CMK (cell line): ENCODE measurements at places on chromosomes 2 and 18.

DNA sequence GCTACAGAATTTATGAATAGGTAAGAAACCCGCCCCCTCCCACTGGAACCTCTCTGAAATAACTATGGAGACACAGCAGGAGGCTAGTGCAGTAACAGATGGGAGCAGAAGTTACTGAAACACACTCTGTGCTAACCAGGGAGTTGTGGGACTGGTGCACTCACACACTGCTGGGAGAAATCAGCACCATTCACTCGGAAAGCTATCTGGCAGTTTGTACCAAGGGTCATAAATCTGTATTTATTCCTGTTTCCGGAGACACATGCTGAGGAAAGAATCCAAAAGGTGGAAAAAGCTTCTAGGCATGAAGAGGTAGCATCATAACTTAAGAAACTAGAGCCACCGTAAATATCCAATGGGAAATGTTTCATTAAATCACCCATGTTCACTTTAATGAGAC, 39.9 kb downstream of the TGFA start:
- DNase-seq, result no peak

DNA sequence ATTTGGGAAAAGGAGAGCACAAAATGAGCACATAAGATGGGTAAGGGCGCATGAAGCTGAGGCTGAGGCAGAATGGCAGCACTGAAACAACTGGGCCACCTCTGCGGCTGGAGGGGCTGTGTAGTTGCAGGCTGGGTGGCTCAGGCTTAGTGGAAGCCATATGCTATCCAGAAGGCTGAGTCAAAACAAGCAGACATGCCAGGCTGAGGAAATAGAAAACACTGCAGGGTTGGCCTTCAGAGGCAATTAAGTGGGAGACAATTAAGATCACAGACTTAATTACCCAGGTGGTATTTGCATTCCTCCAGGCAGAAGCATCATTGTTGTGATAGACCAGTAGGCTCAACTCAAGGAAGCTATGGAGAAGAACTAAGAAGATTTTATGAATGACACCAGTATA, 11.4 kb upstream of the XPO1 start:
- no peak for DNase-seq

- DNase-seq, result no peak
Observed at GRCh38 chr2:66899648-66900047, 464.7 kb downstream of the MEIS1 start.

GRCh38 chr18:38752430-38752829, 1186.8 kb upstream of the CELF4 start:
- DNase-seq, result no peak

DNA sequence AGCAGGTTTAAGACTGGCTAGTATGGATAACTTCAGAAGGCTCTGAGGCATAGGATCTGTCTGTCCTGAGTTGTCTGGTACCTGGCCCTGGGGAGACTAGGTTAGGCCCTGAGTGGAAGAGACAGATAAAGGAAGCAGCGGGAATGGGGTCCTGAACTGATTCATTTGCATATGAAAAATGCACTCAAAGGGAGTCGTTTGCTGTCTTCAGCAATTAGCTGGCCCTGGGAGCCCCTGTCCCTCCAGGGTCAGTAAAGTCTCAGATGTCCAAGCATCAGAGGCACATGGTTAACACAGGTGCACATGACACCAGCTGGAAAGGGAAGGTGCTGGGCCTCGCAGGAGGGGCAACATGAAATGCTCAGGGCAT, 172.4 kb downstream of the ACOXL start:
- DNase-seq, result no peak

DNA sequence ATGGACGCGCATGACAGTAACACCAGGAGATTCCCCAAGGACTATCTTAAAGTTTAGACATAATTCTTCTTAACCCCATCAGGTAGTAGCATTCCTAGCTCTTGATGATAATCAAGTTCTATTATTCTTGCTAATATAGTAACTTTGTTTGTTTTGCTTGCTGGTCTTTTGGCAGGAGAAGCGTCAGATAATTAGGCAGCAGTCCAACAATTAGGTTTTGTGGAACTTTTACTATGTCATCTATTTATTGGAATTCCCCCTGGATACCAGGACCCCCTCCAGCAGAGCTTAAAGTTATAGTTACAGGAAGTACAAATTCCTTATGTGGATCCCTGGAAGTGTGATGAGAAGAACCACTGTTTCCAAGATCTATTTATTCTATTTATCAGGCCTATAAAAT, 1138.0 kb upstream of the FAM98A start:
- no peak for DNase-seq

GRCh38 chr2:216683846-216684245, 11.5 kb downstream of the IGFBP5 start:
- DNase-seq, result no peak

DNA sequence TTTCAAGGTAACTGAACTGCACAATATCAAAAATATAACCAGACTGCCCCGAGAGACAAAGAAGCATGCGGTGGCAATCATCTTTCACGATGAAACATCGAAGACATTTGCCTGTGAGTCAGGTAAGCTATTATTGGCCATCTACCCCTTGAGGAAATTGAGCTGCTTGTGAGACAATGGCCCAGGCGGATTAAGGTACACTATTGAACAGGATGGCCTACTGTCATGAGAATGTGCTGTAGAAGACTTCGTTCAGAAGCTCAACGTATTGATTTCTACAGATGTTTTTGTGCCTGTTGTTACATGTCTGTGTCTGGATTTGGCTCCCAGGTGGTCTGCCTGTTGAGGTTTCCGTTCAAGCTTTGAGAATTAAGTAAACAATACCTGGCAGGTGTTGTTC, 198.7 kb downstream of the DOK6 start:
- no peak for DNase-seq

DNA sequence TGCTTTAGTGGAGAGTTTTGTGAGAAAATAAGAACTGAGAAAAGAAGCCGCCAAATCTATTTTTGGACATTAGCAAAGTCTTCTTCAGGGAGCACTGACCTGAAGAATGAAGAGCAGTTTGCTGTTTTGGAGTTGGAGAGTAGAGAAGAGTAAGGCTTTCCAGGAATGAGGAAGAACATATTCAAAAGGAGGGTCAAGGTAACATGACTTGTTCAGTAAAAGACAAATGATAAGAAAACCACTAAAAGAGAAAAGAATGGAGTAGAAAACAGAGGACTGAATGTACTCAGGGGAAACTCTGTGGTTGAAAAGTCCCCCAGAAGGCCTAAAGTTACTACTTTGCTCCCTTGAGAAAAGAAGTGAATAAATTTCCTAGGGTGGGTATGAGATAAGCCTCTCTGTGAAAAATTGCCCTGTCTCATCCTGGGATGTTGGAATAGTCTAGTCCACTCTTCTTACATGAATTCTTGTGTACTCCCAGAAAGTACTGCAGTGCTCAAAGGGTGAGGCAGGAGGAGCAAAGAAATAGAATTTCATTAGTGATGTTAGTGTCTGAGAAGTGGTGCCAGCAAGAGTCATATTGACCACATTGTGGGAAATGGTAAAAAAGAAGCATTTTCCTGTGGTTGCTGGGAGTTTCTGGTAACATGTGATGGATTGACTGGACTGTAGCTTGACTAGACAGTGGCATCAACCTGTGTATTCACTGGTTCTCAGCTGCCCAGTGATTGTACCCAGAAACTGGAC, 27.8 kb downstream of the MBD5 start:
- no peak for DNase-seq

DNA sequence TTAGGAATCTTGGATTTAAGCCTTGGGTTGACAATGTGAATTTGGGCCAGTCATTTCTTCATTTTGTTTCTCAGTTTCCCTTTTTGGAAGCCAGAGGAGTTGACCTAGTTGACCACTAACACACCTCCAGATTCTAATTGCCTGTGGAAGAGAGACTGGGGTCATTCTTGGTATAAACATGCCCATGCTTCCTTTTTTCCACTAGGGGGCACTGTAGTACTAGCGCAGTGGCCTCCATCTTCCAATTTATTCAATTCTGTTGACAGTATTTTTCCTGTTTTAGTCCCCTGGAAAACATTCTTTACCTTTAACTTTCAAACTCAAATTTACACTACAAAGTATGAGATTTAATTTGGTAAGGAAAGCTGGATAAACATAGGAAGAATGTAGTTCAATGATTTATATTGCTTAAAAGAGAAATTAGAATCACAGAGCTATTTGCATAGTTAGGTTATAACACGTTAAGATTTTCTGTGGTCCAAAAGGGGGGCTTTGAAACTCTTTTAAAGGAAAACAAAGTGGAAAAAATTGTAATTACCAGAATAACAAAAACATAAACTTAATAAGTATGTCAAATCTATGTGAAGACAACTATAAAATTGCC, 57.5 kb upstream of the AGPS start:
- DNase-seq, result no peak

DNA sequence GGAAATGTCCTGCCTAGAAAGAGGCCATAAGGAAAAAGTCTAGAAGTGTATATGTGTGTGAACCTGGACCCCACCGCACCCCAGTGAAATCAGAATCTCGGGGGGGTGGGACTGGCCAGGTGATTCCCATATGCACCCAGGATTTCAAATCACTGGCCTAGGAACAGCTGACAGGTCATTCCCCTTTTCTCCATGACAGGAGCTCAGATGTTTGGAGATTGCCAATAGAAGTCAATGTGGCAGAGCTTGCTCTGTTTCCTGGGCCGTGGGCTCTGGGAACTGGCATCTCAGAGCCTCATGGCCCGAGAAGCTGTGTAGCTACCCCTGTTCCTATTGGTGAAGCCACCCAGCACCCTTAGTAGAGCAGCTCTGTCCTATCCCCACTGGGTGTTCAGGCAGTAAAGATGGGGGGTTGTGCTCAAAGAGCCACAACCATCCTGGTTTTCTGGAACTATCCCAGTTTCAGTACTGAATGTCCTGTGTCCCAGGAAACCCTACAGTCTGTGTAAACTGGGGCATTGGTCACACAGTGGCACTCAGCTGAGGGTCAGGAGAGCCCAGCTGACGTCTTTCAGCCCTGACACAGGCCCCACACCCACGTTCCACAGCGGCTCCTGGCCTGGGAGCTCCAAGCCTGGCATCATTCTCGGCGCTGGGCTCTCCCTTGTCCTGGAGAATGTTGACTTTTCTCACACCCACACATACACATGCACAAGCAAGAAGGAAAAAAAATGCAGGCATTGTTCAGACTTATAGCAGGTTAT, 18.9 kb downstream of the GNLY start:
- DNase-seq, result no peak

DNA sequence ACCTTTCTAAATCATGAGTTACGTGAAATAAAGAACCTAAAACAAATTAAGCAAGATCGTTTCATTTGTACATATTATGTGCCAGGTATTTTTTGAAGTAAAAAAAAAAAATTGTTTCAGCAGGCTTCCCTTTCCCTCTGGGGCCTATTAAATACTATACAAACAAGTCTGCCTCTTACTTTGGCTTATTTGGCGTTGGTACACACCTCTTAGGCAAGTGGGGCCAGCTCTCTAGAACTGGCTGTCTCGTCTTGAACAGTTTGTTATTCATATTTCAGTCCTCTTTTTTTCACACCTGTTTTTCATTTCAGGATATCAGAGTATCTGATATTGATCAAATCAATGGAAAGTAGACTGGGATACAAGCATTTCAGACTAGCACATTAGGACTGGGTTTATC, 27.4 kb upstream of the PPP3R1 start:
- DNase-seq, result no peak

- DNase-seq, result no peak
Observed at GRCh38 chr2:112185131-112185530, 46.9 kb downstream of the FBLN7 start.

GRCh38 chr18:73621091-73621490, 526.5 kb downstream of the FBXO15 start:
- no peak for DNase-seq

DNA sequence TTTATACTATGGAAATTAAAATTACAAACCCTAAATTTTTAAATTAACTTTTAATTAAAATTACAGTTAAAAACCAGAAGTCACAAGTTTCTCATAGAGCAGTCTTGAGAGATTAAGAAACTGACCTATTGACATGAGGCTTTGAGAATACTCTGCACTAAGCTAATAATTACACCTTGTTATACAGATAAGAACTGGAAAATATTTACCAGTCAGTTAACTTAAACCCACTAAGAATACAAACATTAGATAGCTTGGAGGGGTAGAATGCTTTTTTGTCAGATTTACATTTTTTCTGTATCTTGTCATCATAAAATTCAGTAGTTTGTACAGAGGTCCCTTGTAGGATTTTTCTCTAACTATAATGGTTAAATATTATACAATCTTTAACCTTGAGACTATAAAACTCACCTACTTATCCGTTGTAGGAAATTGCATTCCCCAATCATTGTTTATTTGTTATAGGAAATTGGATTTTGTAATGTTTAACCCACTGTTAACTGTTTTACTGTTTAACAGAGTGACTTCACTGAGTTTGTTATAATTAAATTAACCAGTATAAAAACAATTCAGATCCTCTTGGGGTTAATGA, 219.7 kb upstream of the PKDCC start:
- DNase-seq, result no peak

GRCh38 chr2:71567625-71568024, 114.3 kb downstream of the DYSF start:
- DNase-seq, result no peak

DNA sequence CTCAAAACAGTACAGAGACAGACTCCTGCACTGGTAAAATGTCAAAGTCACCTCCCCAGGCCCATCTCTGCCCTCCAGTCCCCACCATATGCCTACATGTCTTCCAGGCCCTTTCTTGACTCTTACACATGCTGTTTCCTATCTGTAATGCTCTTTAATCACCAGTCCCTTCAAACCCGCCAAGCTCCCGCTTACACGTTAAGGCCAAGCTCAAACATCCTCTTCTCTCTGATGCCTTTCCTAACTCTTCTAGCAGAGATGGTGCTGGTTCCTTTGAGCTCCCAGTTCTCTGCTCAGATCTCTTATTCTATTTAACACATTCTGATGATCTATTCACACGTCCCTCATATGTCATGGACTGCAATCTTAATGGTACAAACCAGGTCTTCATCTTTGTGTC, 5.0 kb downstream of the EVA1A start:
- no peak for DNase-seq

DNA sequence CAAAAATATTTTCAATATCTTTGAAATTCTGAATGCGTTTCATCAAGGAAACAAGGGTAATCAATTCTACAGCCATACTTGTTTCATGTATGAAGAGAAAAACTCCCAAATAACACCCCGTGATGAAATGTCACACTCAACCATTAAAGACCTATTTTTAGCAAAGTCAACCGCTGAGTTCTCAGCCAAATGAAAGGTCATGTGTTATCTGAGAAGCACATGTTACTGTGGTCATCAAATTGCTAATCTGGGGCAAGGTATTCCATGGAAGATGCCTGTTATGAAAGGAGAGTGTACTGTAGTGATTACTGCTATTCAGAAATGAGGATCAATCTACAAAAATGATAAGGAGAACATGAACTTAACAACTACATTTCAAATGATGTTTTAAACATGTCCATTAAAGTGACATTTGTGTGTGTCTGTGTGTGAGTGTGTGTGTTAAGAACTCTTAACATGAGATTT, 126.7 kb downstream of the BCL2 start:
- no peak for DNase-seq

GRCh38 chr2:28447943-28448792, 47.7 kb upstream of the PLB1 start:
- DNase-seq, result no peak
